ENCODE measurements at places on chromosomes 13 and 19.

DNA sequence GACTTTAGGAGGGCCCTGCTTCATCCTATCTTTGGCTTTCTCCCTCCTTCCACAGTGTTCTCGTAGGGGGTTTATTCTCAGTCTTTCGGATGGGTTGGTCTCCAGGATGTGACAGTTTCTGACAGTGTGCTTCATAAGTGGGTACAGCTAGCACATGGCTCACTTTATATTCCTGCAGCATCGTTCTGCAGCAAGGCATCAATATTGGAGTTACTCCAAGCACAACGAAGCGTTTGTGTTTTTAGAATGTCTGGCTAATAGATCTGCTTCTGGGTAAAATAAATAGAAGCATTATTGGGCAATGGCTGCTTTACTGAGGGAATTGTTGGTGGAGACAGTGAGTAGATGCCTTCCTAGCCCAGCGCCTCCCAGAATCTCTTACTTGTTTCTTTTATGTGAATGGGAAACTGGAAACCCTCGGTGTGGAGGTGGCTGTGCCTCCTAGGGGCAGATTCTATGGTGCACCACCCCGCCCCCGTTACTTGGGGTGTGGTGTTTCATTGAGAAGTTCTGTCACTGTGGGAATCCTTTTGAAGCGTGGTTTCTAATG is 2.0 kb downstream of the FARP1 start:
- DNase-seq = peak; percentile 59

DNA sequence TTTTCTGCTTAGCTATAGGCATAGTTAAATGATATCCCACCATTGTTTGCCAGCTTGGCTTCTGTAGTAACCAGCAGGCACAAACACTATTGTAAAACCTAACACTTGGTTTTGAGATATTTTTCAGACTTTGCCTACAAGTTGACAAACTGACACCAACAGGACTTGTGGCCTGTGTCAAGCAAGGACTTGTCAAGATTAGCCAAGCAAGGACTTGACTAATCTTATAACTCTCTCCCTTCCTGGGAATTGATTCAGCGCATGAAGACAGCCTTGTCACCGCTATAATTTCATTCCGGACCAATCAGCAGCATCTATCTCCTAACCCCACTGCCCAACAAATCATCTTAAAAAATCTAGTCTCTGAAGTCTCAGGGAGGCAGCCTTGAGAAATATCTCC is 72.7 kb upstream of the SLITRK1 start:
- no peak for DNase-seq

- DNase-seq = no peak
Measured at GRCh38 chr13:76036176-76036575, 400.0 kb downstream of the LMO7 start.

- no peak for DNase-seq
Measured at GRCh38 chr19:56838024-56838908, 2.3 kb downstream of the PEG3 start.

- DNase-seq = no peak
Measured at GRCh38 chr19:43078311-43078710, 4.2 kb downstream of the PSG2 start.

GRCh38 chr19:38788478-38789243 is at the start of gene LGALS7B:
LGALS7B (plus strand) TSS chr19:38789200; CDS start chr19:38789227, 27 bp downstream.
- DNase-seq = no peak

- DNase-seq = no peak
Measured at GRCh38 chr13:95195146-95195545, 106.1 kb downstream of the ABCC4 start.

GRCh38 chr19:58007285-58007684 is 4.7 kb upstream of the ZNF606 start:
- no peak for DNase-seq
